Activated T-cell treated with anti-CD3 and anti-CD28 coated beads, Interleukin-2, amount 50 U/mL, for 72 hours (primary cell): ENCODE measurements at places on chromosomes 11 and 22.

DNA sequence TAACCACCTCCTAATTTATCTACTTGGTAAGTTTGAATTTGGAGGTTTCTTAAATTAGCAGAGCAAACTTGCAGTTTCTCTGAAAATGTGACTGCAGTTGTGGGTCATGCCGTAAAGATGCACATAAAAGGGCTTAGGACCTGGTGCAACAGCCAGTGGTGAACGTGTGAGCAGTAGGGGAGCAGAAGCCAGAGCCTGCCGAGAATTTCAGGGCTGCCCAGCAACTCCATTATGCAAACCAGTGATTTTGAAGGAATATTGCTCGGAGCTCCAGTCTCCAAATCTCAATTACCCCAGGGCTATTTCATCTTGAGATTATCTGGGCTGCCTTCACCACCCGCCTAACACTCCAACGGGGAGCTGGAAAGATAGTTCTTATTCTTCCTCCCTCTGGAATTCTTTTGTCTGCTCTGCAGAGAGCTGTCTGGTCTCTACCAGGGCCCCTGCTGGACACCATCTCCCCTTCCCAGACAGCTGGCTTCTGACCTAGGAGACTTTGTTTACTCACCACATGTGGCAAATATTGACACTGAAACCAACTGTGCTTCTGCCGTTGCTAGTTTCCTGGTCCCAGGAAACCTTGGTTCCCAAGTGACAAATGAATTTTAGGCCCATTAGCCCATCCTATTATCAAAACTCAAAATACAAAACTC is 93.9 kb downstream of the DSCAML1 start:
- DNase-seq, result no peak

- no peak for DNase-seq
Observed at GRCh38 chr22:25908755-25909154, 166.8 kb downstream of the MYO18B start.

DNA sequence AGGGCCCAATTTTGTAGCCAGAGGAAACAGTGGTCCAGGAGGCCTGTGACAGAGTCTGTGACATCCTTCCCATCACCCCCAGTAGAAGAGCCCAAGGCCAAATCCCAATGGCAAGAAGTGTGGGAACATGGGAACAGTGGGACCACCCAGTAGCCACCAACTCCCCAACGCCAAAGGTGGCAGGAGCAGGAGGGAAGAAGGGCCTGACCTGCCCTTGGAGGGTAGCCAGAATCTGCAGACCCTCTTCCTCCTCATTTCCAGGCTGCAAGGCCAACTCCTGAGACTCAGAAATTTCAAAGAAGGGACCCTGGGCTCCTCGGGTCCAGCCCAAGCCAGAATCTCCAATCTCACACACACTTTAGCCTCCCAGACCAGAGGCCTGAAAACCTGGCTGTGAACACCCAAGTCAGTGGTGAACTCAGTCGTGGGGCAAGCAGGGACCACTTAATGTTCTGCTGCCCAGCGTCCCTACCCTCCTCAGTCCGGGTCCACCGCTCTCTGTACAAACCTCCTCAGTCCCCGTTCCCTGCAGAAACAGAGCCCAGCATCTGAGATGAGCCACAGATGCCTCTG is 6.2 kb downstream of the RAB3IL1 start:
- DNase-seq, result no peak

DNA sequence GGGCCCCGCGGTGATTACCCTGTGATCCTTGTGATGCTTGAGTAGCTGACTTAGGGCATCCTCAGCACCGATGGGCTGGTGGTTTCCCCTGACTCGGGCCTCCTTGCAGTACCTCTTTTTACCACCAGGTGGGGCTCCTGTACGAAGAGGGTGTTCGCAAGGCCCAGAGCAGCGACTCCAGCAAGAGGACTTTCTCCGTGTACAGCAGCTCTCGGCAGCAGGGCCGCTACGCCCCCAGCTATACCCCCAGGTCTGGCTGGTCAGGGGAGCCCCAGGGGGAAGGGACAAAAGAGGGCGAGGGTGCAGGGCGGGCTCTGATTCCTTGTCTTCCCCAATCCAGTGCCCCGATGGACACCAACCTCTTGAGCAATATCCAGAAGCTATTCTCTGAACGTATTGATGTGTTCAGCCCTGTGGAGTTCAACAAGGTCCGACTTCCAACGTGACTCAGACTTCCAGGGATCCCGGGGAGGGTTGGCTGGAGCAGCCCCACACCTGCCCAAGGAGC is 1.3 kb upstream of the TM7SF2 start:
- peak; percentile 94 for DNase-seq

DNA sequence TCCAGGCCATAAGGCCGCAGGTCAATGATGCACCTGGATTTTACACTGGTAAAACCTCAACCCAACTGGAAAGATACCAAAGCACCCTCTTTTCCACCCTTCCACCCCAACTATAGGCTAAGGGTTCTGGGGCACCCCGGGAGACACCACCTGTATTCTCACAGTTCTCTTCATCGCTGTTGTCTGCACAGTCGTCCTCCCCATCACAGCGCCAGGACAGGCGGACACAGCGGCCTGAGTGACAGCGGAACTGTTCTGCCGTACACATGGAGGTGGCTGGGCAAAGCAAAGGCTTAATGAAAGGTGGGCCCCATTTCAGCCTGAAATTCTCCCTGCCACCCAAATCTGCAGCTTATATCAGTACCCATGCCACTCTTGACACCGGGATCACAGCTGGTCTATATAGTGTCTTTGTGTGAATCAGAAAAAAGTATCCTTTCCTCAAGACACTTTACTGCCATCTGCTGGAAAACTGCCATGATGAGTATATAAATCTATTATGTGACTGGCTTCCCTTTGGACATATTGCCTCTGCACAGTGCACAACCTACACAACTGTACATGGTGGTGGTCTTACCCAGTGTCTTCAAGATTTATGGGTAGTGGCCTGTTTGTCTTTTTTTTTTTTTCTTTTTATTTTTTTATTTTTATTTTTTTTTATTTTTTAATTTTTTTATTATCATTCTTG is 21.5 kb downstream of the LRP4 start:
- DNase-seq, result no peak
